Activated CD8-positive, alpha-beta memory T cell treated with anti-CD3 and anti-CD28 coated beads for 48 hours (primary cell): ENCODE measurements at places on chromosomes 2 and 18.

GRCh38 chr2:12412898-12413305 is 303.8 kb upstream of the TRIB2 start:
- no peak for DNase-seq

DNA sequence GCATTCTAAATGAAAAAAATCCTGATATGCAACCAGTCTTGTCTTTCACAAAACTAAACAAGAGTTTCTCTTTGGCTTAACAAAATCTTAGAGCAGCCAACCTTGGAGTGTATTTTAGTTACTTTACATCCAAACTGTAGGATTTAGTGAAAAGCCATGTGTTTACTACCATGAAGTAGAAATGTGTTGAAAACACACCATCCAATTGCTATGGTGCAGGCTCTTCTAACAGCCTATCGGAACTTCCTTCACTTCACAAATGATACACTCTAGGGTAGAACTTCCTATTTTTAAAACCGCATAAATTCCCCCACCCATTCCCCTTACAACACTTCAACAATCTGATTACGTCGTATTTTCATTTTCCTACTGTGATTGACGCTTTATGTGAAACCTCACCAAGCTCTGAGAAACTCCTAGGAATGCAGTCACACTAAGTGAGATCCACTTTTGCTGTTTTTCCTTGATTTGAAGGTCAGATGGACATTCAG is 74.4 kb upstream of the MAP4K4 start:
- no peak for DNase-seq

DNA sequence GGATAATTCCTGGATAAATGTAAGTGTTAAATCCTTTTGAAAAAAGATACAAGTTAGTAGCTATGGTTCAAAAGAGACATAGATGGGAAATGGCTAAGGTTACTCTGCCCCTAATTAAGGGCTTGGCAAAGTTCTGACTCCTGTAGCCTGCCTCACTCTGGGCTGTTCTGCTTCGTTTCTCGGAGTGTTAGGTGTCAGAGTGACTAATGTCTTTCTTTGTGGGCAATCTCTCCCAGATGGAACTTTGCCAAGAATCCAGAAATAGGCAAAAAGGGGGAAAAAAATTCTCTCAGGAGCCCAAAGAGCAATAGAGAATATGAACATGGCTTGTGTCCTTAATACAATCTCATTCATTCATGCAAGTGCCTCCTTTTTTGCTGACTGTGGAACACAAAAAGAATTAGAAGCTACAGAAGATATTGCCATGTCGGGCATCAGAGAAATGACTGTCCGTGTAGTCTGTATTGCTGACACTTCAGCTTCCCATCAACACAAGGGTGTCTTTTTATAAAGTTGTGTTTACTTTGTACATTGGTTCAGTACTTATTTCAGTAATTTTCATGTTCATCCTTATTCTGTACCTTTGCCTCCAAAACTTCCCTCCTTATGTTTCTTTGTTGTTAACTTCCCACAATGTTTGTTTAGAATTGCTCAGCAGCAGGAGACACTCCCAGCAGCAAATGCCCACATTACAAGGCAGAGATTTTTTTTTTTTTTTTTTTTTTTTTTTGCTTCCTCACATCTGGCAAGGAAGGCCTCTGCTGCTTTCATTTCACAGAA is 134.0 kb downstream of the FTCDNL1 start:
- no peak for DNase-seq

DNA sequence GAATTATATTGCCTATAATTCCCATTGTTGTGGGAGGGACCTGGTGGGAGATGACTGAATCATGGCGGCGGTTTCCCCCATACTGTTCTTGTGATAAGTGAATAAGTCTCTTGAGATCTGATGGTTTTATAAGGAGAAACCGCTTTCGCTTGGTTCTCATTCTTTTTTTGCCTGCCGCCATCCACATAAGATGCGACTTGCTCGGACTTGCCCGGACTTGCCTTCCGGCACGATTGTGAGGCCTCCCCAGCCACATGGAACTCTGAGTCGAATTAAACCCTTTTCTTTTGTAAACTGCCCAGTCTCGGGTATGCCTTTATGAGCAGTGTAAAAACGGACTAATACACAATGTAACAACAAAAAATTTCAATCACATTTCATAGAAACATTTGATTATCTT is 115.8 kb downstream of the C2orf74 start:
- no peak for DNase-seq

DNA sequence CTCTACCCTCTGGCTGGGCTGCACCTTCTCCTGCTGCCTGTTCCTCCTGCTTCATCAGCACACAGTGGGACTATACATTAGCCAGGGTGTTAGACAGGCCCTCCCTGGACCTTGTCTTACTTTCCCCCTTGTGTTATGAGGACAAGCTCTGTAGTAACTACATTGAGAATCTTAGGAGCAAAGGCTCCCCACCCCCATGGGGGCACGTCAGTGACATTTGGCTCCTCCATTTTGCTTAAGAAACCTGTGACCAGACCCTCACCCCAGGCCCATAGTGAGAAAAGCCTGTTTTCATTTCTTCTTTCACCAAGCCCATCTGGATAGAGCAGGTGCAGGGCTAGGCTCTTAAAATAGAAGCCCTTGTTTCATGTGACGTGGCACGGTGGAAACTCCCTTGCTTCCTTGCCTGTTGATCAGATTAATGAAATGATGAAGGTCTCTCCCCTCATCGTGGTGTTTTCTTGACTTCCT is 146.7 kb downstream of the RPIA start:
- no peak for DNase-seq

DNA sequence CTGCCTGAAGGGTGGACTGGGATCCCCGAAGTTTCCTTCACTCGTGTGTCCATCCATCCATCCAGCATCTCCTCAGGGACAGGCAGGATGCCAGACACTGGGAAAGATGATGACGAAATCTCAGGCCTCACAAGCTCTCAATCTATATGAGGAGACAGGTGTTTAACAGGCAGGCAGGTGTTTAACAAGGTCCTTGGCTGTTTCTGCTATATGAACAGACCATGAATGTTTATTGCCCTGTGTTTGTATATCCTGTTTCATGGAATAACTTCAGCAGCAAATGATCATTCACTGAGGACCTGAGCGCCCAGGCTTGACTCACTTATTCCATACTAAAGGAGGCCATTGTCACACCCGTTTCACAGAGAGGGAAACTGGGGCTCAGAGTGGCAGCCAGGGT is 685.8 kb upstream of the HS6ST1 start:
- DNase-seq = no peak

- no peak for DNase-seq
Measured at GRCh38 chr2:165060411-165060810, 105.1 kb upstream of the SLC38A11 start.

DNA sequence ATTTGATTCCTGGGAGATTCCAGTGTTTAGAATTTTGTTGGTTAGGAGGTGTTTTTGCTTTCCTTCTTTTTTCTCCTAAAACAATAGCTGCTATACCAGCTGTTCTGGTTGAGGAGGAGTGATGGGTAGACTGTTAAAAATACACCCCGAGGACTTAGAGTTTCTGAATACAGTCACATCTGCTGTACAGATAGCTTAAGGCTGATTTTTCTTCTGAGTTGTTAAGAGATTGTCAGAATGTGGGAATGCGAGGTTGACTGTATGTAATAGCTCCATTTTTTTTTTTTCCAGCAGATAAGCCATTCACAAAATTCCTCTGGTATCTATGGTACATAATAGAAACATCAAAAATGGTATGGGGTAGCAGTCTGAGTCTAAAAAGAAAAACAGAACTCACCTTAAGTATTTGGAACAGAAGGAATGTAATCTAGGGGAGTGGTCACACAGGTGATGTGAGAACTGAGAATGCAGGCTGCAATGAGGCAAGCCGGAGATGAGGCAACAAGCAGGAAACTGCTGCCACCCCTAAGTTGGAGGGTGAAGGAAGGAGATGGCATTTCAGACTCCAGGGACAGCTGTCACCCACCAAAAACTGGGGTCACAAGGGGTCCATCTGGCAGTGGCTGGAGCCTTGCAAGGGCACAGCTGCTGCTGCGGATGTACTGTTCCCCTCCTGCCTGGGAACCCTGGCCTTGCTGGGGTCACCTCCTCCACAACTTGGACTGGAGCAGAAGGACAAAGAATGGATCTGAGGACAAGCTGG is 2.4 kb downstream of the DGKD start:
- DNase-seq = no peak

DNA sequence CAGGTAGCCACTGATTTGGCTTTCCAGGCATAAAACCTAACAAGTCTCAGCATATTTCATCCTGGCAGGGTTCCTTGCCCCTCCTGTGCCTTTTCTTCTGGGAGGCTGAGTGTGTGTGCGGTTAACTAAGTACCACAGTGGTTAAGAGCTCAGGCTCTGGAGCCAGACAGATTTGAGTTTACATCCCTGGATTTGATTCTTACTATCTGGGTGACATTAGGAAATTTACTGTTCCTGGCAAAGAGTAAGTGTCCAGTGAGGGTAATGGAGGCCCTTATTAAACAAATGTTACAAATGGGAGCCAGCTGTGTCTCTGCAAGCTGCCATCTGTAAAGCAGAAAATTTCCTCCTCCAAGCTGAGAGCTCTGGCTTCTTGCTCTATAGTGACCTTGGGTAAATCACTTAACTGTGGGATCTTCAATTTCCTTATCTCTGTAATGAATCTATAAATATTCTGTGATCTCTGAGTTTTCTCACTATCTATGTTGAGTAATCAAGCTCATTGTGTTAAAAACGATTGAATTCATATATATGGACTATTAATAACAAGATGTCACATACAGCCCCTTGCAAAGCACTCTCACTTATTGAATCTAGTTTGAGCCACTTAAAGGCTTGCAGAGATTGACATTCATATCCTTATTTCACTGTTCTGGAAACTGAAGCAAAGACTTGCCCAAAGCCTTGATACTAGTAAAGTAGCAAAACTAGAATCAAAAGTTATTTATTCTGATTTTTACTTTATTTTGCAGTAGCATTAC is 6.5 kb upstream of the COBLL1 start:
- DNase-seq = no peak

DNA sequence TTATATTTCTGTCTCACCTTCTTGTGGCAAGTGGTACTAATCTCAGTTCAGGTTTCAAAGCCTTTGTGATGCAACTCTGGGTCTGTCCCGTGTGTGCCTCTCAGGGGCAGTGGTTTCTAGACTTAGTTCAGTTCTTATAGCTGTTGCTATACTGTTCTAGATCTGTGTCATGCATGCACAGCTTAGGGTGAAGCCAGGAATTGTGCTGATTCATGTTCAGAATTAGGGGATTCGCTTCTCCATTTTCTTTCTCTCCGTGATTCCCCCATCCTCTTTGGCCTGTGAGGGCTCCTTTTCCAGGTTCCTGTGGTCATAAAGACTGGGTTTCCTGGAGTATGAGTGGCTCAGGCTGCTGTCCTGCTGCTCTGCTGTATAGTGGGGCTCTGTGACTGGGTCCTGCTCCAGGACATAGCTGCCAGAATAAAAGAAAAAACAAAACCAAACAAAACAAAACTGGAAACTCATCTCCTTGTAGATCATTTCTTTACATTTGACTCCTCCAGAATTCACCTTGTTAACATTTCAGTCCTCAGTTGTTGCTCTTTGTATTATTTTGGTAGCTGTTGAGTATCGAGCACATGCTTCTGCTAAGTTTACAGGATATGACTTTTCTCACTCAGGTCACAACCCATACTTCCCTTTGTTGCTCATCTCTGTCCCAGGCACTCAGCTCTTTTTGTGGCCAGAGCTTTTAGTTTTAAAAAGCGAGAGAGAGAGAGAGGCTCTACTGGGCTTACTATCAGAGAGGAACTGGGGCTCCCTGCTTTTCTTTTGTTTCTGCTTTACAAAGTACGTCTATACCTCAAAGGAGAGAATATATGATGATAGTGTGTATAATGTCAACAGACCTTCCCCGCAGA is 34.2 kb downstream of the CERS6 start:
- no peak for DNase-seq

DNA sequence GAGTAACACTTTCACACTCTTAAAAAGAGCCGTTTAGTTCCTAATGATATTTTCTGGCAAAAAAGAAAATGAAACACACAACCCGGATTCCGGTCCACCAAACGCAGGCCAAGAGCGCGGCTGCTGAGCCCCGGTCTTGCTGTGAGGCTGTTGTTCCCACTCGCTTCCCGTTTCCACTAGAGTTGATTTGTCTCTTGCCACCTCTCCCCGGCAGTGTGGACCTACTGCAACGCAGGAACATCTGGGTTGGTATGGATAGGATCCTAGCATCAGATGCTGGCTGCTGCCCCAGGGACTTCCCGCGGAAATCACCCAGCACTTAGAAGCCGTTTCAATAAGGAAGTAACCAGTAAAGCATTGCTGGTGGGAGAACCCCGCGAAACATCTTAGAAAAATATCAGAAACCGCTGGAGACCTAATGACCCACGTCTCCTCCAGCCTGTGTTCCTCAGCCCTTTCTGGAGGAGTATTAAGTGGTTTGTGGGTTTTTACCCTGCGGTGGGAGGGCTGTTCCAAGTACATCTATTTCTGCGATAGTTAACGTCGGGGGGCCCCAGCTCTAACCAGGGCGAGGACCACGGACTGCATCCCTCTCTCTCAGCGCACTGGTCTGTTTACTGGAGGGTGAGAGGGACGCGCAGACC is 939 bp downstream of the DOCK10 start:
- DNase-seq = peak; percentile 30

- DNase-seq = no peak
Measured at GRCh38 chr2:128558441-128558840, 239.8 kb upstream of the HS6ST1 start.

- DNase-seq = no peak
Measured at GRCh38 chr18:39845631-39846030, 2109.4 kb upstream of the PIK3C3 start.

GRCh38 chr2:13686262-13686661 is 946.3 kb upstream of the LRATD1 start:
- no peak for DNase-seq

DNA sequence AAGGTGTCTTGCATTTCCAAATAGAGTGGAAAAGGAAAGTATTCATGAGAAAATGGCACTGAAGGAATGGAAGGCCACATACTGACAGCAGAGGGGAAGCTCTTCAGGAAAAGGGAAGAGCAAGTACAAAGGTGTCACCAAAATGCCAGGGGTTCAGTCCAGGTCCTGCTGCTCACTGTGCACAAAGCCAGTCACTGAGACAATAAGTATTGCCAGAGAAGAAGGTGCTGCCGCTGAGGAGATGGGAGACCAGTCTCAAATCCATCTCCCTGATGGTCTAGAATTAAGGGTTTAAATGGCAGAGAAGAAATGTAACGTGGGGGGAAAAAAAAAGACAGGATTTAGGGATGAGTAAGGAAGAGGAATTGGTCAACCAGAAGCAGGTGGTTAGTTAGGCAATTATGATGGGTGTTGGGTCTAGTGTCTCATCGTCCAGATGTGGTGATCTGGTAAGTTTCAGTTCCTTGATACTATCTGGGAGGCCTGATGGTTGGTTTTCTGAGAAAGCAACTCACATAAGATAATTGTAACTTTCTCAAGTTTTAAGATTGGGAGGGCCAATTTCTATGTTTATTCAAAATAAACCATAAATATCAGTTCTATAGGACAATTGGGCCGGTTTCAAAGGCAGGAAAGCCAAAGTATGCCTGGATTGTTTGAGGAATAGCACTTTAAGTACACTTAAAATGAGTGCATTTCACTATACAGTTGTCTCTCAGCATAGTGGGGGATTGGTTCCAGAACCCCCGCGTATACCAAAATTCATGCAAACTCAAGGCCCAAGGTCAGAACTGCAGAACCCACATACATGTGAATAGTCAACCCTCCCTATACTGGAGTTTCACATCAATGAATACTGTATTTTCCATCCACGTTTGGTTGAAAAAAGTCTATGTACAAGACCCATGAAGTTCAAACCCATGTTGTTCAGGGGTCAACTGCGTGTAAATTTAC is 109.1 kb upstream of the DNAJC10 start:
- no peak for DNase-seq

- no peak for DNase-seq
Measured at GRCh38 chr18:74303936-74304335, 11.7 kb upstream of the C18orf63 start.
